ENCODE measurements at places on chromosomes 3 and 15. TPM values are rescaled to one million over a fixed set of nuclear protein-coding genes. Genes with fewer than 3 reads are reported as not detected.

GRCh38 chr3:57792198-57792597 lies 36.1 kb downstream of the SLMAP start:
- DNase-seq, result no peak
- H3K4me1 ChIP-seq, result peaks cover 40% of the 10 kb centered on the region
- no peak overlapping the region for H3K4me3 ChIP-seq
- H3K36me3 ChIP-seq, result no peaks in the 10 kb centered on the region

DNA sequence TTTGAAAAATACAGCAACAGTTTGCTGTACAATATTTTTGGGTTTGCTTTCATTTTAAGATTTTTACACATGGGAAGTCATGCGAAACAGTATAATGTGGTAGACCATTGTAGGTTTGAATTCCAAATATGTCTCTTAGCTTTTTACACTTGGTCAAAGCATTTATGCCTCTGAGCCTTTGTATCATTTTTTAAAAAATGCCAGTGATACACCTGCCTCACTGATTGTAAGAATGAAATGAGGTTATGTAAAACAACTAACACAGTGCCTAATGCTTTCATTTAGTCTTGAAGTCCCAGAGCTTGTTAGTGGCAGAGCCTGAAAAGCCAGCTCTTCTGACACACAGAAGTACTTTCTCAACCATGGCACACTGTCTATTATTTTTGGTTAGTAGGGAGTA lies 202.0 kb downstream of the UBE2E2 start:
- H3K27ac ChIP-seq, result no peak overlapping the region
- H3K4me3 ChIP-seq, result no peak overlapping the region
- DNase-seq, result no peak

DNA sequence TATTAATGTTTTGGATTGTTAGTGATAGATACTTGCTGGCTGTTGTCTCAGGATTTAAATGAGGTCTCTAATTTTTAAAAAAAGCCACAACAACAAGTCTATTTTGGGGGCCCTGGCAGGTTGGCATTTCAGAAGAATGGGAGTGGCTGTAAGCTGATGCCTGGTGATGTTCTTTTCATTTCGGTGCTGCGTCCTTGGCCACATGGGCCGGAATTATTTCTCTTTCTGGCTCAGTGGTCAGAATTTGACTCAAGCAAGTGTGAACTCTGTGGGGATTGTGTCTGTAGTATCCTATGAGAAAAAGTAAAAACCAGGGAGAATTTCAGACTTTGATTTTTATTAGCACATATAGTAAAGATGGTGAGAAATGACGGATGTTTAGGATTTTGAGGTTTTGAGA lies 203.0 kb downstream of the AKAP13 start:
- peaks cover 10% of the 10 kb centered on the region for H3K4me1 ChIP-seq
- peaks cover 10% of the 10 kb centered on the region for H3K36me3 ChIP-seq
- no peak overlapping the region for H3K27ac ChIP-seq
- DNase-seq, result no peak

DNA sequence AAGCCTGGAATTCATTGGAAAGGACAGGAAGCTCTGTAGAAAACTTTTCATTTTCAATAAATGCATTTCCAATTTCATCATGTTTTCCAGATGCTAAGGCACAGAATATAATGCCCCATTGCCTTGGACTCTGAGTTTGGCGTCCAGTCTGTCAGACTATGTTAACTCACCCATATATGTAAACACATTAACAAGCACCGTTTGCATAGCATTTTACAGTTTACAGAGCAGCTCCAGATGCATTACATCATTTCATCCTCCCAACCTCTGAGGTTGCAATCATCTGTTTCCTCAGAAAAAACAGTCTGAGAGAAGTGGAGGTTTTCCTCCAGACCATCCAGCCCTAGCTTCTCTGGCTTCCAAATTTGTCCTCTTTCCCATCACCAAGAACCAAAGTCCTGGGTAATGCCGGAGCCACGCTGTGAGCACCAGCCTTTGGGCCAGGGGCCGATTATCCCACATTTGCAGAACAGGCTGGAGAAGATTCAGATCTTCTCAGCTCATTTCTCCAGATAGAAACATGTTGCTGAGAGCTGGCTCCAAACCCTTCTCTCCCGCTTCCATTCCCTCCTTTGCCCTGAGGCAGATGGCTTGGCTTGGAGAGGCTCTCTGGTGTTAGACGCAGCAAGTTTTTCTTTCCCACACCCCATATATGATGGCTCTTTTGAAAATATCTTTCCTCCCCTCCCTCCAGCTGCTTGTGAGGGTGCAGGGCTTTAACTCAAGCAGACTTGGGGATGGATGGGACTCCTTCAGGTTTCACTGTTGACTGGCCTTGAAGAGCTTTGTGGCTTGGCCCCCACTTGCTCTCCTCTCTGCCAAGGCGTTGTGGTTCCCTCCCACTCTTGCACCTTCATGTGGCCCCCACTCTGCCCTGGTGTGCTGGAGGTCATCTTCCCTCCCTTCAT lies 26.0 kb downstream of the CYP19A1 start:
- H3K27ac ChIP-seq, result no peak overlapping the region
- no peak overlapping the region for H3K4me3 ChIP-seq
- peaks cover 7% of the 10 kb centered on the region for H3K4me1 ChIP-seq
- H3K27me3 ChIP-seq, result peaks cover 3% of the 10 kb centered on the region
- DNase-seq, result no peak
- no peaks in the 10 kb centered on the region for H3K36me3 ChIP-seq

DNA sequence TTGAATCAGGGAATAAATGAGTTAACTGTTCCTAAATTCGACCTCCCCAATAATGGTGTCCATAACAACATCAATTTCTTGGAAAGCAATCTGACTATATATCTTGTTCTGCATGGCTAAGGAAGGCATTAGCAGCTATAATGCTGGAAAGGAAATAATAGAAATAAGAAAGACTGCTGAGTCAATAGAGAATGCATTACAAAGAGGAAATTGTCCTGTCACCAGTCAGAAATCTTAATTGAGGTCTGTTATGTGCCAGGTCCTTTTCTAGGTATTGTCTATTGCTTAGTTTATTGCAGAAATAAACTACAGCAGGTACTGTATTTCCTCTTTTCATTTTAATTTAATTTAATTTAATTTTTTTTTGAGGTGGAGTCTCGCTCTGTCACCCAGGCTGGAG lies 5.9 kb upstream of the PPP1R2 start:
- H3K27me3 ChIP-seq, result no peaks in the 10 kb centered on the region
- H3K4me1 ChIP-seq, result peaks cover 19% of the 10 kb centered on the region
- no peaks in the 10 kb centered on the region for H3K36me3 ChIP-seq

GRCh38 chr3:13039213-13039896 lies 33.9 kb downstream of the IQSEC1 start:
- H3K4me1 ChIP-seq, result no peaks in the 10 kb centered on the region
- H3K27me3 ChIP-seq, result no peaks in the 10 kb centered on the region
- H3K27ac ChIP-seq, result no peak overlapping the region
- no peak for DNase-seq
- H3K4me3 ChIP-seq, result no peak overlapping the region
- no peaks in the 10 kb centered on the region for H3K36me3 ChIP-seq

DNA sequence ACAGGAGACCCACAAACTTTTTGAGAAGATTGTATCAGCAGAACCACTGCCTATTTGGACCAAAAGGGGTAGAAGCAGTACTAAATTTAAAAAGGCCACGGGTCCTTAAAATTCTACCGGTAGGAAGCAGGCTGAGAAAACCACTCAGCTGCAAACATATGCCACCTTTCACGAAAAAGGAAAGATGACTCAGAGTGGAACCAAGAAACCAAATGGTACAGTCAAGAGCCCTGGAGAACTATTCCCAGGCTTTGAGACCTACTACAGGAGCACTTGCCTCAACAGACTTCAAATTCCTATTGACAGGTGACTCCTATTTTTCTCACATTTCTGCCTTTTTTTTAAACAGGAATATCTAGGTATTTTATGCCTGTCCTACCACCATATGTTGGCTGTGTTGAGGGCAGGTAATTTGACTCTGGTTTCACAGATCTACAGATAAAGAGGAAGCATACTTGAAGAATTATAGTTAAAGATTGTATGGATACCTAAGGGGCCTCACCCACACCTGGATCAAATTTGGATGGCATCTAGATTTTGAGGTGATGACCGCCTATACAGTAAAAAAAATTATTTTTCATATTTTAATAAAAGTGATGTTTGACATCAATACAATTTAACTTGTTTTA lies 10.1 kb downstream of the GOLIM4 start:
- peaks cover 14% of the 10 kb centered on the region for H3K4me1 ChIP-seq
- H3K27me3 ChIP-seq, result no peaks in the 10 kb centered on the region
- H3K27ac ChIP-seq, result no peak overlapping the region
- no peaks in the 10 kb centered on the region for H3K36me3 ChIP-seq
- DNase-seq, result no peak

DNA sequence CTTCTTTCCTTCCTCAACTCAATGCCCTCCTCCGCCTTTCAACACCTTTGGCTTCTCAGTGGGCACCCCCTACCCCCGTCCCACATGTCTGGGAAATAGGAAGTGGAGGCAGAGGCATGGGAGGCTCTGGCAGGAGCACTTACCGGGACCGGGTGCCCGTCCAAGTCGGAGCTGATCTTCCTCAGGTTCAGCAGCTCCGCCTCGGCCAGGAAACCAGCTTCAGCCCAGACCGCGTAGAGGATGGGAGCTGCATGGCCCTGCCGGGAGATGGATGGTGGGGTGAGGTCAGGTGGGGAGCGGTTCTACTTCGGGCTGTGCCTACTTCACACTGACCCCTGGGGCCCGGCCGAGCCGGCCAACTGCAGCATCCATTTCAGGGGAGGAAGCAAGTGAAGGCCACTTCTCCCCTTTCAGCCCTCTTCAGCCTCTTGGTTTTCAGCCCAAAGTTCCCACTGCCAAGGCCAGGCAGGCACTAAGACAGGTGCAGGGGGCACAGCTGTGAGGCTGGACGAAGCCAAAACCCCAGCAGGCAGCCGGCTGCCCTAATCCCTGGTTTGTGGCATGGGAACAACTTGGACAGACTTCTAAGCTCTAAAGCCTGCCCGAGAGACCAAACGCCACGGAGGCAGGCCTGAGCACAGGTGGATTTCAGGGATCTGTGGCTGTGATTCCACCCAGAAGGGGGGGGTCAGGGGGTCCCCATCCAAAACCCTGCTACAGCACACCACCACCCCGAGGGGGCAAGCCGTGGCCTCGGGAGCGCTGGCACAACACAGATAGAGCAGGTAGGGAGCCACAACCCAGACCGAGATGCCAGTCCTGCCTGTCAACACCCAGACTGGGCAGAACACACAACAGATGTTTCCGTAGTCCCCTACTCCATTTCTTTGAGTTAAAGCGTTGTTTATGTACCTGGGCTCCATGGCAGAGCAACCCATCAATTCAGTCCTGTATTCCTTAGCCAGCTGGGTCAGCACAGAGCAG lies 14.5 kb downstream of the TKT start:
- H3K4me1 ChIP-seq, result peaks cover 93% of the 10 kb centered on the region
- peak overlapping the region; percentile 82 for H3K27ac ChIP-seq
- H3K36me3 ChIP-seq, result peaks cover 11% of the 10 kb centered on the region
- no peak overlapping the region for H3K4me3 ChIP-seq

DNA sequence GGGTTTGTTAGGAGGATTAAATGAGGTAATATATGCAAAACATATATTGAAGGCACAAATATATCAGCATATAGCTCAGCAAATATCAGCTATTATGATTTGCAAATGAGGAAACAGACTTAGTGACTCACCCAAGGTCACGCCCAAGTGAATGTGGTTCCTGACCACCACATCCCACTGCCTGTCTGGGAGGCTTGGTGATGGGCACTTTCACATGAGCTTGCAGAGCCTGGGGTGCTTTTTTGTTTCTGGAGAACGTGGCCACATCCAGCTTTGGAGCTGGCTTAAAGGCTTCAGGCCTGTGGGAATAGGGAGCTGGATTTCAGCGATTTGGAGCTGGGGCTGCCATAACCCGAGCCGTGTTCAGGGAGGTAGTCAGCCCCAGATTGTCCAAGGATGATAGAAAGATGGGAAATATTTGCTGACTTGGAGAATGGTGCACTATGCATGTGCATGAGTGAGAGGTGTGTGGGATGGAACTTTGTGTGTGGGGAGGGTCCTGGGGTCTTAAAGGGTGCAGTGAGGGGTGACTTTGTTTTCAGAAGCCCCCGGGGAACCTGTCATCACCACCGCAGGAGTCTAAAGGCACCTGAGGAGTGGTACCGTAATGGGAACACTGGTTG lies 12.0 kb upstream of the FGD5 start:
- H3K4me3 ChIP-seq, result no peak overlapping the region
- H3K27ac ChIP-seq, result no peak overlapping the region
- H3K4me1 ChIP-seq, result peaks cover 8% of the 10 kb centered on the region
- H3K36me3 ChIP-seq, result no peaks in the 10 kb centered on the region
- DNase-seq, result no peak

DNA sequence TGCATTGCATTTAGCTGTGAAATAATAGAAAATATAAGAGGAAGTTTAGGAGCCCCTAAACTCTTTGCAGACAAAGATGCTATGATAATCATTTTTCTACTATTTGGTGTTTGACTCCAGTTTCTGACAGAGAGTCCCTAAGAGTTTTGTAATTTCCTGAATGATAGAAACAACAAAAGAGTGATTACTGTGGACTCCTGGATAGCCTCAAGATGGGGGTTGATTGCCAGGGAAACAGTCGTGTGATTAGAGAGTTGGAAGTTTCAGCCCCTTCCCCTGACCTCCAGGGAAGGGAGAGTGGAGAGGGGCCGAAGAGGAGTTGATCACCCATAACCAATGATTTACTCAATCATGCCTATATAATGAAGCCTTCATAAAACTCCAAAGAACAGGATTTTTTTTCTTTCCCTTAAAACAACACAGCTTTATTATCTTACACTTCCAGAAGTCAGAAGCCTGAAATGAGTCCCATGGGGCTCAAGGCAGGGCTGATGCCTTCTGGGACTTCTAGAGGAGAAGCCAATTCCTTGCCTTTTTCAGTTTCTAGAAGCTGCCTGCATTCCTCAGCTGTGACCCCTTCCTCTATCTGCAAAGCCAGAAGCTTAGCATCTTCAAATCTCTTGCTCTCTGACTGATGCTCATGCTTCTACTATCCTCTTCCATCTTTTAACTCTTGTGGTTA lies 292.3 kb upstream of the ZPLD1 start:
- H3K36me3 ChIP-seq, result no peaks in the 10 kb centered on the region
- H3K27ac ChIP-seq, result no peak overlapping the region
- H3K4me3 ChIP-seq, result no peak overlapping the region
- no peaks in the 10 kb centered on the region for H3K4me1 ChIP-seq
- no peak for DNase-seq

DNA sequence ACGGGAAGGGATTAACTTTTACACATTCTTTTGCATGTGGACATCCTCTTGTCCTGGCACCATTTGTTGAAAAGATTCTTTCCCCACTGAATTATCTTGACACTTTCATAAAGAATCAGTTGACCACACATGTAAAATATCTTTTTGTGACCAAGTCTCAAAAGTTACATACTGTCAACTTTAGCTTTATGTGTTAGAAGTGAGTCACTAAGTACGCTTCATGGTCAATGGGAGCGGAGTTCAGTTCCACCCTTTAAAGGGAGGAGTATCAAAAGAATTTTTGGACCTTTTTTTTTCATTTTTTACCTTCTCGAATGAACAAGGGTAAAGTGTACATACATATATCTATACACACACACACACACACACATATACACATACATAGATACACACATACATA lies 35.4 kb downstream of the MAPK6 start:
- no peaks in the 10 kb centered on the region for H3K27me3 ChIP-seq
- H3K4me1 ChIP-seq, result peaks cover 17% of the 10 kb centered on the region
- H3K27ac ChIP-seq, result no peak overlapping the region

The C3orf85 gene
- not detected for total RNA-seq

The CLDN11 gene
- 0.22 TPM for total RNA-seq

The P2RY14 gene
- total RNA-seq, result not detected

The MKRN2 gene
- total RNA-seq, result 27.9 TPM

The MUSTN1 gene
- total RNA-seq, result 0.44 TPM

The PLA2G4E gene
- total RNA-seq, result not detected

The CTXND1 gene
- not detected for total RNA-seq

The SLC4A7 gene
- 37.6 TPM for total RNA-seq

The STX19 gene
- total RNA-seq, result not detected
